BJ (cell line): ENCODE measurements at places on chromosomes 5 and 9. TPM values are rescaled to one million over a fixed set of nuclear protein-coding genes. Genes with fewer than 3 reads are reported as not detected.

Gene EPB41L4A
- polyA plus RNA-seq: 0.04 and 0.05 TPM in 2 replicates

Gene PCDHGA5
- 1.2 and 1.6 TPM in 2 replicates for polyA plus RNA-seq

Gene CCL28
- 0.29 and 0.43 TPM in 2 replicates for polyA plus RNA-seq

Gene TRIO
- polyA plus RNA-seq: 124 and 176 TPM in 2 replicates

DNA sequence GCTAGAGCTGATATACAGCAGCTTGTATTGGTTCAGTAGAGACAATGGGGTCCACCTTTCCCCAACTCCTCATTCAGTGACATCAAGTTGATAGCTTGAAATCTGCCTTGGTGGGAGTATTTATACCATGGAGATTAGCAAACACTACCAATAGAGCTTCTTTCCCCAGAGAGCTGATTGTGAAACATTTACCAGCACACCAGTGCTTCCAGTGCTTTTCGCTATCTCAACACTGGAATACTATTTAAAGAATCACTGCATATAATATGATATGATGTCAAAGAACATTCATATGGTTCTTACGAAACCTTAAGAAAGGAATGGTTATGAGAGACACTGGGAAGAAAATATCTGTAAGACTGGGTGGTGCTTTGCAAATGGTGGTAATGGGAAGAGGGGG, 21.8 kb upstream of the RNF145 start:
- no peak for DNase-seq

DNA sequence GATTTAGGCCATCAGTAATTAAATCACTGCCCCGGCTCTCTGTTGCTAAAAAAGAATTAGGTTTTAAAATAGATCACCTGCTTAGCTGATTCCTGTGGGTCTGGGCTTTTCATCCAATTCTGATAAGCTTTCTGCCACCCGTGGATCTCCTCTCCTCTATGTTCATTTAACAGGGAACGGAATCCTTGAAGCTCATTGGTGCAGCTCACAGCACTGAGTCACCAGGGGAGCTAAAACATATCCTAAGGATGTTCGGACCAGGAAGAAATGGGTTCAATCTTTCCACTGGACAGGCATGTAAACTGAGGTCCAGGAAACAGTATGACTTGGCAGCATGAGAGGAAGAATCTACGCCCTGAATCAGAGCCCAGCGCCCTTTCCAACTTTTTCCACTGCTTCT, 267.1 kb upstream of the GRIA1 start:
- no peak for DNase-seq

- DNase-seq: no peak
These were observed 1072.4 kb upstream of the CDH9 start for GRCh38 chr5:28110781-28111180.
